ENCODE measurements at places on chromosomes 12 and 14.
A peak's percentile ranks its signal among the peaks of the same experiment; 100 is the strongest.

- no peak for DNase-seq
Measured at GRCh38 chr12:69658203-69658602, 40.9 kb downstream of the BEST3 start.

DNA sequence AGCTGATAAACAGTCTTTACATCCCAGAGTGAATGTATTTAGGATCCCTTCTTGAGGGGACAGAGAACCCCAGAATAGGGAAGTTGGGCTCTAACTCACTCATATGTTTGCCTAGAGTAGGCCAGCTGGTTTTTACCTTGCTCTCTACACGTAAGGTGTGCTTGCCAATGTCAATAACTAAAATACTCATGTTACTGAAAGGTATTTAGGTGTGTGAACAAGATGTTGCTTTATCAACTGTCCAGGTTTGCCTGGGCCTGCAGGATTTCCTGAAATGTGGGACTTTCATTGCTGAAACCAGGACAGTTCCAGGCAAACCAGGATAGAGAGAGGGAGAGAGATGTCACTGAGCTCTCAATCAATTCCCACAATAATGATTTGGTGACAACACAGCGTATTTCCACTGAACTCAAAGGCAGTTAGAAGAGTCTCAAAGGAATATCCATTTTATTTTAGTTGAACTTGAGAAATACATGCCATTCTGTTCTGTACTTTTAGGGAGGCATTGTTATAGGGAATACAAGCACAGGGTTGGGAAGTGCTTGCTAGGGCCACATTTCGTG, 171.7 kb downstream of the NRXN3 start:
- DNase-seq: no peak

- no peak for DNase-seq
Measured at GRCh38 chr12:805022-805632, 52.7 kb downstream of the WNK1 start.

GRCh38 chr14:71050227-71050823, 143.1 kb downstream of the PCNX1 start:
- DNase-seq: no peak

GRCh38 chr12:24898185-24898584, 50.7 kb downstream of the BCAT1 start:
- DNase-seq: no peak

GRCh38 chr12:10697156-10697555, 23.3 kb upstream of the STYK1 start:
- DNase-seq: no peak

- DNase-seq: no peak
Measured at GRCh38 chr12:117189725-117190209, 503 bp downstream of the FBXO21 start.

- DNase-seq: no peak
Measured at GRCh38 chr14:99896361-99896760, 103.1 kb downstream of the EML1 start.

- no peak for DNase-seq
Measured at GRCh38 chr12:114400925-114401324, 5.0 kb downstream of the TBX5 start.

GRCh38 chr14:58870961-58871360, 233.2 kb downstream of the DACT1 start:
- DNase-seq: no peak

- no peak for DNase-seq
Measured at GRCh38 chr12:94566345-94566744, 84.0 kb downstream of the TMCC3 start.

GRCh38 chr12:3157581-3158323, 80.6 kb downstream of the TSPAN9 start:
- no peak for DNase-seq

GRCh38 chr14:46245276-46245675, 406.3 kb downstream of the RPL10L start:
- no peak for DNase-seq

GRCh38 chr14:58914279-58914855, 274.1 kb upstream of the DAAM1 start:
- DNase-seq: no peak

DNA sequence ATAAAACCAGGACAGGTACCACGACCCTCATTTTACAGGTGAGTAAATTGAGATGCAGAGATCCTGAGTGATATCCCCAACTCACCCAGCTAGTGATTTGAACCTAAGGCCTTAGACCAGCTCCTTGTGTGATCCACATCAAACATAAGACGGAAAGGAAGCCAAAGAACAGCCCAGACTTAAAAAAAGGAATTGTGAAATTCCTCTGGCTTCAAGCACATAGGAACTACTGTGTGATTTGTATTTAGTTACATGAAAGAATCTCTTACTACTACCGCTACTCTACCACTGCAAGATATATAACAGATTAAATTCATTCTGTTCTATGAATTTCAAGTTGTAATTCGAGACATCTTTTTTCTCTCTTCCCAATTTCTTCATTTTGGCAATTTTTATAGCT, 10.5 kb downstream of the E2F7 start:
- DNase-seq: no peak

GRCh38 chr12:113131556-113131955, 4.0 kb downstream of the RASAL1 start:
- DNase-seq: no peak

DNA sequence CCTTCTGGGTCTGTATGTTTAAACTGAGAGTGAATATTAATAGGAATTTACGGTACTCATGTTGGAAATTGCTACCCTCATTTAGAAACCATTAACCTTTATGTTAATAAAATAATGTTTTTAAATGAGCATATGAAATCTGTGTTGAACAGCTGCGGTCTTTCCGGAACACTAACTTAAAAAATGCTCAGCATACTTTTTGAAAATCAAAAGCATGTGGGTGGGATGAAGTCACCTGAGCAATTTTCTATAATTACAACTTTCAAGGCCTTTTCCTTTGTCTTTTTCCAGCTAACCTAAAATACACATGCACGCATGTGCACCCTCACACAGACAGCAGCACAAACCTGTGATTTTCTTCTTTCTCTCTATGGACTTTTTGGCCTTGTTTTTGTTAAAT, 39.8 kb downstream of the BORCS5 start:
- DNase-seq: no peak

- DNase-seq: no peak
Measured at GRCh38 chr12:75720812-75721641, 209.6 kb upstream of the KRR1 start.

GRCh38 chr12:98725476-98726247, 80.6 kb downstream of the APAF1 start:
- DNase-seq: no peak

GRCh38 chr14:31858868-31859267, 218.2 kb upstream of the ARHGAP5 start:
- no peak for DNase-seq

DNA sequence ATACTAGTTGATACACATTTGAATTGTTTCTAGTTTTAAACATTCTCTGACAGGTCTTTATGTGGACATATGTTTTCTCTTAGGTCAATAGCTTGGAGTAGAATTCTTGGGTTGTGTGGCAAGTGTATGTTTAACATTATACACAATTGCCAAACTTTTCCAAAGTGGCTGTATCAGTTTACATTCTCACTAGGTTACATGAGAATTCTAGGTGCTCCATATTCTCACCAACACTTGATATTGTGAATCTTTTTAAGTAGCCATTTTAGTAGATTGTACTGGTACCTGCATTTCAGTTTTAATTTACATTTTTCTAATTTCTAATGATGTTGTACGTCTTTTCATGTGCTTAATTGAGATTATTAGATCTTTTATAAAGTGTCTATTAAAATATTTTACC, 28.6 kb downstream of the CCDC91 start:
- no peak for DNase-seq

GRCh38 chr12:49043856-49044258, 16.7 kb downstream of the KMT2D start:
- peak; percentile 12 for DNase-seq

DNA sequence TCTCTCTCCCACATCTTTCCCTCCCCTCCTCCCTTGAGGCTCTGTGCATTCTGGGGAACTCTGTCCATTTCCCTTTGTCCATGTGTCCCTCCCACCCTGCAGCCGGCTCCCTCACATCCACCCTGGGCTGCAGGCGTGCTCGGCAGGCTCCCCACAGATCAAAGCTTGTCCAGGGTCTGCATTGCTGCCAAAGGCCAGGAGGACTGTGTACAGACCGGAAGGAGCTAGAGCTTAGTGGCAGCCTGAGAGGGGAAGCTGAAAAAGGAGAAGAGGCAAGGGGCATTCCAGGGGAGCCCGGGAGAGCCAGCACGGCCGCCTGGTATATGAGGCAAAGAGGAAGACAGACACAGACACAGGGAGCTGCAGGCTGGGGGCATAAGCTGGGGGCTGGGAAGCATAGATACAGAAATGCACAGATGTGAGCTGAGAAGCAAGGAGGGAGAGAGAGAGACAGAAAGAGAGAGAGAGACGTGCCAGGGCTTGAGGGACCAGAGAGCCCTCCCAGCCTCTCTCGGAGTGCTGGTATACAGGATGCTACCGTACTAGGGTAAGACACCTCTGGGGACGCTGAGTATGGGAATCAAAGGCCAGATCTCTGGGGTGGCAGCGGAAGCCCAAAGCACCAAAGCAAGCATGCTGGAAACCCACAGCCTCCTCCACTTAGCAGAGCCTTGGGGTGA, 3.3 kb downstream of the CD4 start:
- peak; percentile 22 for DNase-seq

- DNase-seq: no peak
Measured at GRCh38 chr12:68595241-68595640, 15.5 kb upstream of the RAP1B start.

DNA sequence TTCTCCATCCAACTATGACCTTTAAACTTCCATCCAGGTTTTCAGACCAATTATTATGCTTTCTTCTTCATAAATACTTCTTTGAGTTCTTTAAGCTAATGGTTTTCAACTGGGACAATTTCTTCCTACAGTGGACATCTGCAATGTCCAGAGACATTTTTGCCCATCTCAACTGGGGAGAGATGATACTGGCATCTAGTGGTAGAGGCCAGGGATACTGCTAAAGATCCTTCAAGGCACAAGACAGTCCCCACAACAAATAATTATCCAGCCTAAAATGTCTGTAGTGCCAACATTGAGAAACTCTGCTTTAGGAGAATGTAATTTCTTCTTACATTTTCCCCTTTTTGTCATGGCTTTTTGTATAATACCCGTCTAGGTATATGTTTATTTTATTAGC, 10.6 kb downstream of the TRHDE start:
- DNase-seq: no peak

GRCh38 chr12:31732926-31733548, 4.2 kb upstream of the AMN1 start:
- DNase-seq: no peak

GRCh38 chr12:4787965-4788364, 67.8 kb downstream of the GALNT8 start:
- no peak for DNase-seq

DNA sequence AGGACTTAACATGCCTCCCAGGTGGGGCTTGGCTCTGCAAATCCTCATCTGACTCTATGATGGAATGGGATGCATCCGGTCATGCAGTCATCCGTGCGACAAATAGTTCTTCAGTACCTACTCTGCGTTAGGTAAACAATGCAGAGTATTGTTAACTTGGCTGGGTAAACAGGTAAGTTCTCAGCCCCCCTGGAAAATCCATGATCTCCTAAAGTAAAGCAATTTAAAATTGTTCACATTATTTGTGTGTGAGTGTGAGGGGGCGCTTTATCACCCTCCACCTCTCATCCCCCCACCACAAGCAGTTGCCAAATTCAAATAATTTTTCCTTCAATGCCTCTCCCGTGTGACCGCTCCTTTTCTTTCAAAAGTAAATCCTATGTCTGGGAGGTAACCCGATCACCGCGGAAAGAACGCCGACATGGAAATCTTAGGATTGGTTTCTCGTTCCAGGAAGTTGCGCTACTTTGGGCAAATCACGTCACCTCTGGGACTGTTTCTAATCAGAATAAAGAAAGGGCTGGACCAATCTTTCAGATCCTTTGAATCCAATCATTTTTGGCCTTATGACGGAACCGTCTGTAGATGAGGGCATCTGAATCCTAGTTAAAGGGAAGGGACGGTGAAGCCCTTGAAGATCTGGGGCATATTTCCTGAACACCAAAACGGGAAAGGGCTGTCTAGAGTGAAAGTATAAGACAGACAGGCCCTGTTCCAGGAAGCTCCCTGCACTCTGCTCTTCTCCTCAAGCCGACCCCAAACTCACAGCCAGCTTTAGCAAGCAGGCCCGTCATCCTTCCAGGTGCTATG, 44.0 kb upstream of the SINHCAF start:
- no peak for DNase-seq

- no peak for DNase-seq
Measured at GRCh38 chr12:57479043-57479375, 657 bp downstream of the ARHGAP9 start.

Measured in SIG-M5 (cell line).